ENCODE measurements at places on chromosomes 7 and 10.

- no peak for DNase-seq
Measured at GRCh38 chr10:6297951-6298381, 95.2 kb downstream of the PFKFB3 start.

DNA sequence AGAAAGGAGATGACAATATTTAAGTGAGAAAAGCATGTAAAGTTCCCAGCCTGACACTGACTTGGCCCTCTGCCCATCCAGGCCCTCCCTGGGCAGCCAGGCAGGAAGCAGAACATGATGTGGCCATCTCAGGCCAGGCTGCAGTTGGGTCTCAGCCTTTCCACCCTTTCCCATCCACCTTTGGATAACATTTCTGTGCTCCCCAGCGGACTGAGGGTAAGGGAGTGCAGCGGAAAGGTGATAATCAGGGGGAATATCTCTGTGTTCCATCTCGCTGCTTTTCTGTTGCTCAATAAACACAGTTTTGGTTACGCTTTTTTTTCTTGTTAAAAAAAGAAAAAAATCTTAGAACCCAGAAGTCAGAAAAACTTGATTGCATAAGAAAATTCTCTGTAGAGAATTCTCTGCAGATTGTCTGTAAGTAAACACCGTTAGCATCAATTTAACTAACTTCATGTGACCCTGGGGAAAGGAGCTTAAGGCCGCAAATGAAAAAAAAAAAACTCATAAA is 37.2 kb upstream of the TARP start:
- DNase-seq = no peak

DNA sequence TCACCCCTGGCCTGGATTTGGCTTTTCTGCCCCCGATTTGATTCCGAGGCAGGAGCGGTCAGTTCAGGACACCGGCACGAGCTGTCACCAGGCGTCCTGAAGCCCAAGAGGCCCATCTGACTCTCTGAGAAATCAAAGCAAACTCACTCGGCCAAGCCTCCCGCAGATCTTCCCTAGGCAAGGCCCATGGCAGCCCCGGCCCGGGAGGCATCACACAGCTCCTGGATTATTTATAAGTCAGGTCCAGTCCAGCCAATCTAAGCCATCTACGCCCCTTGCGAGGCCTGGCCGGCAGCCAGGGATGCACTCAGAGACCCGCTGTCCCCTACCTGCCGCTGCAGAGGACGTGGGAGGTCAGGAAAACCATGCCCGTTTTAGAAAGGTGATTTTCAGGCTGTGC is 87.3 kb upstream of the DIP2C start:
- DNase-seq = peak; percentile 11

GRCh38 chr7:80635998-80636397 is 2.4 kb upstream of the CD36 start:
- DNase-seq = no peak

DNA sequence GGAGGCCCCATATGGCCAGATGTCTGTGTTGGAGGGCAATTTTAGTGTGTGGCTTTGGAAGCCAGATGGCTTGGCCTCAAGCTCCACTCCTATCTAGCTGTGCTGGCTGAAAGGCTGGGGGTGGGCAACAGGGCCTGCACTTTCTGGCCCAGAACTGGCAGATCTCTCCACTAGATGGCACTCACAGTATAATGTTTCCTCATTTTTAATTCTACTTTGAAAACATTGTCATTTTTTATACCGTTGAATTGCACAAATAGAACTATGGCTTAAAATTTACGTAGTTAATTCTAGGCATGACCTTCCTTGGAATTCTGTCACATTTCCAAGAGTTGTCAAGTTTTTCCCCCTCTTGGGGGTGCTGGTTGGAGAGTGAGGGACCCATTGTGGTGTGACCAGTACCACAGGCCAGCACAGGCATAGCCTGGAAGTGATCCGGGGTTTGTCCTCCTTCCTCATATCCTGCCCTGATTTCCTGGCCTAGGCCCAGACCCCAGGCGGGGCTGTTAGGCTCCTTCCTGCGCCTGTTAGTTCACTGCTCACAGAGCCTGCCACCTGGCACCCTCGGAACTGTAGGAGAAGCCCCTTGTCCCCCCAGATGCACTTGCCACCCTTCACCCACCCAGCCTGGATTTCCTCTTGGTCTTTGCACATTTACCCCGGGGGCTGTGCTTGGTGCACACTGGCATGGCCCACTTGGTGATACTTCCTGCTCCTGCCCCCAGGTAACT is 52.8 kb downstream of the ARHGAP22 start:
- peak; percentile 67 for DNase-seq

DNA sequence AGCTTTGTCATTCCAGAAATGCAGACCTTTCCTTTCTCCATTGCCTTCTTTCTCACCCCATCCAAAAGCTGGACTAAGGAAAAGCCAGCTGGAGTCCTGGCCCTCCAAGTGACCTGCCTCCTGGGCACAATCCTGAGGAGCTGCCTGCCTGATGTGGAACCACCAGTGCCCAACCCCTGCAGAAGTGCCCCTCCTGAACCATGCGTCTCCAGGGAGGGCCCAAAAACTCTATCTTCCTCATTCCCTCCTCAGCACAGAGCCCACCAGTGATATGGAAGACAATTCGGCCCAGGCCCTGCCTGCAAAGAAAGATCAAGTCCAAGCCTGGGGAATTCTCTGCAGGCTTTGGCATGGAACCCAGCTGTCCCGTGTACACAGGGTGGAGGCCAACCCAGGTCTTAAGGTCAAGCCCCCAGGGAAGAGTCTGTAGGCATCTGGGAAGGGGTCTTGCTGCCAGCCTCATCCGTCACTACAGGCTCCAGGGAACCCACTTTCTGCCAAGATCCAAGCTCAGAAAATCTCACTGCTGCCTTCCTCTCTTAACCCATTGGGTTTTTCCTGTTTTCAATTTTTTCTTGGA is 3.5 kb upstream of the GRID1 start:
- DNase-seq = no peak

DNA sequence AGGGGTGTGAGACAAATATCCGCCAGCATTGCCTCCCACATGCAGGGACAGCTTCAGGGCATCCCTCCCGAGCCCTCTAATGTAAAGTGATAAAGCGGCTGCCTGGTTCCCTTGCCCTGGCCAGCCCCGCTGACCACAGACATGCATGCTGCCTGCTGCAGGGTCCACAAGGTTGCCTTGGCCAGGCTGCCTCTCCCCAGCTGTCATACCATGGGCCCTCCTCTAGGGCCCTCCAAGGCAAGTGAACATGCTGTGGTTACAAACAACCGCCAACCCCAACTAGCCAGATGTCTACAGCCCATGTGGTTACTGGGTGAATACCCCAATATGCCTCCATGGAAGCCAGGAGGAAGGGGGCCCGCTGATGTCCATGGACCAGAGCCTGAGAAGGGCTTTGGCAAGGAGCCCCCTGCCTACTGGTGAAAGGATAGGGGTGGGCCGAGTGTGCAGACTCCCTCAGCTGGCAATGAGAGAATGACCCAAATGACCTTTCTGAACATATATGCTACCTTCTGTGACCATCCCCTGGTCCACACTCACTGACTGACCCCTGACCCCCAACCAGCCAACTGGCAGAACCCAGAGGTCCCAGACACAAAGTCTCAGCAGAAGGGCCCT is 37.4 kb downstream of the GRID1 start:
- DNase-seq = no peak

DNA sequence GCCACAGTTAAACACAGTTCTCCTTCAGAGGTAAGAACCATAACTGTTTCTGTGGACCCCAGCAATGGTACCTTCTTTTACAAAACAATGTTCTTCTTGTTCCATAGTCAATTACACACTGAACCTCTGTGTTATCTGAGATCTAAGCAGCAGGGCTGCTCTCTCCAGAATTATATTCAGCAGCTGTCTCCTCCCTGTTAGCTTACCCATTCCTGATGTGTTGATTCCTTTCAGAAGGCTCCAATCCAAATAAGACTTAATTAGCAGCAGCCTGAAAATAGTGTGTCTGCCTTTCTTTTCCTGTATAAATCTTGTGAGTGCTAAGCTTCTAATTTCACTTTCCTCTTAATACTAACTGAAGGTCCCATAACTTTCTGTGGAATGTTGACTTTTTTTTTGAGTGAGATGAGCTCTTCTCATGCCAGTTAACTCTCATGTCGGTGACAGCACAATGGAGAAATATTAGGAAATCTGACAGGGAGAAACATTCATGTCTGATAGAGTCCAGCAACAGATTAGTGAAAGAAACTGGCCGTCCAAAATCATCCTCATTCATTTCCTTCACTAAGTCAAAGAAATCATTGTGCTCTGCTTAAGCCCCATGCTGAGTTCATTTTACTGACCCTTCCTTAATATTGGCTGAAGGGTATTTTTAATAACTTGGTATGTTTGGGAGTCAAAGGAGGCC is 226.5 kb downstream of the PRKG1 start:
- DNase-seq = no peak

GRCh38 chr10:83835945-83836745 is 303.2 kb upstream of the GHITM start:
- no peak for DNase-seq

DNA sequence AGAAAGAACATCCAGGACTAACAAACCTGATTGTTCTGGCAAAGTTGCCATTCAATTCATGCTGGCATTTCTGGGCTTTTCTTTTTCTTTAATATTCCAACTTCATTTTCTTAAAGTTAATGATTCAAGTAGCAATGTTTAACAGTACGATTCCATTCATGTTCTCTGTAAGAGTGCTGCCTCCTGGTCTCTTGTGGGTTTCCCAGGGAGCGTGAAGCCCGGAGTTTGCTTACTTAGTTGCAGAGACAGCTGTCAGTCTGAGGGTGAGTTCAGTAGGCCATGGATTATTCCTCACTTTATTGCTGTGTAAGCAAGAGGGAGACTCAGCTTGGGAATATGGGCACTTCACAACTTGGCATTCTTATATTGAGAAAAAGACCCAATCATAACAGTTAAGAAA is 142.2 kb downstream of the TWIST1 start:
- DNase-seq = no peak

DNA sequence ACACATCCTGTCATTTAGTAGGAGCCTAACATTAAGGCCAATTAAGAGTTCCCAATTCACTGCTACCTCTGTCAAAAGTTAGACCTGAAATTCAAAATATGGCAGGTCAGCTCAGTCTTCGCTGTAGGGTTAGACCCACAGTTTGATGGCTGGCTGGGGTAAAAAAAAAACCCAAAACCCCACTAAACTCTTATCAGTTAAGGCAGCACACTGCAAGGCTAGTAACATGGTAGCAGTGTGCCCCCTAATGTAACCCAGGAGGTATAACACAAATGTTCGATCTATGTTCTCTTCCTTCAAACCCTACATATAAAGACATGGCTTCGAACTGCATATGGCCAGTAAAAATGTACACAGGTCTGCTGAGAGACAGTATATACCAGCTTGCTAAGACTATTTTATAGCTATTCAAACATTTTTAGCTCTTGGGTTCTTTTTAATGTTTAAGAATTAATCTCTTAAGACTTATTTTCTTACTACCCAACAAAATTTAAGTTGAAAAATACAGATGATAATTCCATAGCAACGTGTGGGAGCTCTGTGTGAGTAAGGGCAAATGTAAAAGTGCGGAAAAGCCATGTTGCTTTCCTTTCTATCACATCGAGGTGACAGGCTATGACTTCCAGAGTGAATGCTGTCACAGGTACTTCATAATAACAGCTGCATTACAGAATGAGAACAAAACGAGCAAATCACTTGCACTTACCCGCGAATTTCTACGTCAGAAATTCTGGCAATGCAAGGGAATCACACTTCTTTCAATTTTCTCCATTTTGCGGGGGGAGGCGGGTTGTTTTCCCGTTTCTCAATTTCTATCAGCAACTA is 168.4 kb upstream of the IMMP2L start:
- peak; percentile 58 for DNase-seq

DNA sequence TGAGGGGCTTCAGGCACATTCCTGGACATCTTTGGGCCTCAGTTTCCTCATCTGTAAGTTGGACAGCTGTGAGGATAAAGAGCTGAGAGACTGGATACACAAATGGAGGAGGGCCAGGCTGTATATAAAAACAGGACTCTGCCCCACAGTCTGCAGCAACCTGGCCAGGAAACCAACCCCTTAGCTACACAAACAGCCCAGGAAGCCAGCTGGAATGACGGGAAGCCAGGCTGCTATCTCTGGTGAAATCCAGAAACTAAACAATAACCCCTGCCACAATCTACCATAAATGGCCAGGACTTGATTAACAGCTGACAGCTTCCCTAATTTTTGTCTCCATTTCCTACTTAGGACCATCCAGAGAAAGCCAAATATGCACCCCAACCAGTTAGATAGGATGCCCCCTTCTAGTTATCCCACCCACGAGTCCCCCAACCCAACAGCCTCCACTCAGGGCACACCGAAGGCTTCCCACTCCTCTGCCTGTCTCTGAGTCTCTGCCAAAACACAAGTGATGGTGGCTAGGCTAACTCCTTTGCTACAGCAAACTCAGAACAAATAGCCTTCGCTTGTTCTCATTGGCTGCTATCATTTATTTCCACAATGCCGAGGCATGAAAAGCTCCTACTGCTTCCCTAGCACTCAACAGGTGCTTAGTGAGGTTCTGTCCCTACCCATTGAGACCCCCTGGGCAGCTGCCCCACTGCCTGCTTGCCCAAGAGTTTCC is 110.0 kb upstream of the TCF7L2 start:
- DNase-seq = no peak

DNA sequence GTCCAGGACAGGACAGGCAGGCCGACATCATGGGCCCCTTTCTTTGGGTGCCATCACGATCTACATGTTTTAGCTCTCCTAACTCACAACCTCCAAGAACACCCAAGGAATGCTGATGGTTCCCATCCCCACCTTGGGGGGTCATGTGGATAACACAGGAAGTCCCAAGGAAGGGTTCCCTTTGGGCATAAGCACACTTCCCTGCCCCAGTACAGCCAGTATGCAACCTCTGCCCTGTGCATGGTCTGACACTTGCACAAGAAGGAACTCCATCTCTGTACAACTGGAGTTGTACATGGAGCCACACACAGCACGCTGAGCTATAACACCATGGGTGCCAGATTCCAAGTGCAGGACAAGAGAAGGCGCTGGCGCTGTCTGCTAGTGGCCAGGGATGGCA is 11.0 kb downstream of the MAT1A start:
- no peak for DNase-seq

DNA sequence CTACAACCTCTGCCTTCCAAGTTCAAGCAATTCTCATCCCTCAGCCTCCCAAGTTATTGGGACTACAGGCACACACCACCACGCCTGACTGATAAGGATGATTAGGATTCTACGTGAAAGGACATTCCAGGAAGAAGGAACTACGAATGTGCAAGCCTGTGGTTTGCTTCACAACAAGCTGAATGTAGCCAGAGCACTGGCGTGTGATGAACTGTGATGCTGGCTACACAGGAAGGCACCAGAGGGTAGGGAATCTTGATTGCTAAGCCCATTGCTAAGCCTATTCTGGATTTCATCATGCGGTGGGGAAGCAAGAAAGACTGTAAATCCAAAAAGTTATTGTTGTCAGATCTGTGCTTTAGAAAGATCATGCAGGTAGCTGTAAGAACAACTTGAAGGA is 72.3 kb upstream of the SRRM3 start:
- DNase-seq = no peak

DNA sequence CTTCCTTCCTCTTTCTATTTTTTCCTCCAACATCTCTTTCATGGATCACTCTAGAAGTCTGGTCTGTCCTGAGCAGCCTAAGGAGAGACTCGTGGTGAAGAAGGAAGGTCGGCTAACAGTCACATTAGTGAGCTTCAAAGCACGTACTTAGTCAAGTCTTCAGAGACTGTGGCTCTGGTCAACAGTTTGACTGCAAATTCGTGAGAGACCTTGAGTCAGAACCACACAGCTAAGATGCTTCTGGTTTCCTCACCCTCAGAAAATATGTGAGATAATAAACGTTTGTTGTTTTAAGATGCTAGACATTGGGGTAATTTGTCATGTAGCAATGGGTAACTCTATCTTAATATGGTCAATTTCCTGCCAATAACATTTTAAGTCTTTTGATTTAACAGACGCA is 126.2 kb upstream of the LRRN3 start:
- DNase-seq = no peak
